Left renal cortex interstitium (tissue), 4 donors: ENCODE measurements at places on chromosomes 1 and 21. TPM values are rescaled to one million over a fixed set of nuclear protein-coding genes. Genes with fewer than 3 reads are reported as not detected.

FBXO2 gene
- polyA plus RNA-seq, result 1.7 TPM

RRP1B gene
- polyA plus RNA-seq, result 32.7 TPM

NUAK2 gene
- polyA plus RNA-seq, result 10.2 TPM

CDKN2C gene
- polyA plus RNA-seq, result 11.0 TPM

SPATA46 gene
- polyA plus RNA-seq, result 3.2 TPM

GPR153 gene
- polyA plus RNA-seq, result 9.2 TPM

KRTAP12-2 gene
- not detected for polyA plus RNA-seq
